ENCODE measurements at places on chromosomes 3 and 15.

DNA sequence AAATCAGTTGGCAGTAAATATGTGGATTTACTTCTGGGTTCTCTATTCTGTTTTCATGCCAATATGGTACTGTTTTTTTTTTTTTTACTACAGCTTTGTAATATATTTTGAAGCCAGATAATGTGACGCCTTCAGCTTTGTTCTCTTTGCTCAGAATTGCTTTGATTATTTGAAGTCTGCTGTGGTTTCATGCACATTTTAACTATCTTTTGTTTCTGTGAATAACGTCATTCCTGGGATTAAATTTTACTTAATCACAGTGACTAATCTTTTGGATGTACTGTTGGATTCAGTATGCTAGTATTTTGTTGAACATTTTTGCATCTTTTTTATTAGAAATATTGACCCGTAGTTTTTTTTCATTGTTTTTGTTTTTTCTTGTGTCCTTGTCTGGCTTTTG lies 576.5 kb downstream of the ZNF385D start:
- DNase-seq: no peak

GRCh38 chr3:31610700-31611275 lies 78.1 kb downstream of the STT3B start:
- DNase-seq: no peak

DNA sequence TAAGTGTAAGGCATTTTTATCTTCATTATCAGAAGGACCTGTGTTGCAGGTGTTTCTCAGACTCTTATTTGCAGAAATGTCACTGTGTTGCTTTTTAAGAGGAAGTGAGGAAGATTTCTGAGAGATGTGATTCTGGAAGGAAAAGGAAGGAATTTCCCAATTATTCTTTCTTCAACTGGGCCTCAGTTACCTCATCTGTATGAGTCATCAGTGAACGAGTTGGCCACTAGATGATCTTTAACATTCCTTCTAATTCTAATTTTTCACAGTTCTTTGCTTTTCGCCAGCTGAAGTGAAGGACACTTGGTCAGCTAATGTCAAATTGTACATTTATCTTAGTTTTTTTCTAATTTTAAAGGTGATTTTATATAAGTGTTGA lies 28.9 kb downstream of the CLEC3B start:
- no peak for DNase-seq

GRCh38 chr3:38655708-38656300 lies 6.3 kb upstream of the SCN5A start:
- DNase-seq: no peak

GRCh38 chr3:32224016-32224516 lies 14.4 kb upstream of the CMTM8 start:
- no peak for DNase-seq

DNA sequence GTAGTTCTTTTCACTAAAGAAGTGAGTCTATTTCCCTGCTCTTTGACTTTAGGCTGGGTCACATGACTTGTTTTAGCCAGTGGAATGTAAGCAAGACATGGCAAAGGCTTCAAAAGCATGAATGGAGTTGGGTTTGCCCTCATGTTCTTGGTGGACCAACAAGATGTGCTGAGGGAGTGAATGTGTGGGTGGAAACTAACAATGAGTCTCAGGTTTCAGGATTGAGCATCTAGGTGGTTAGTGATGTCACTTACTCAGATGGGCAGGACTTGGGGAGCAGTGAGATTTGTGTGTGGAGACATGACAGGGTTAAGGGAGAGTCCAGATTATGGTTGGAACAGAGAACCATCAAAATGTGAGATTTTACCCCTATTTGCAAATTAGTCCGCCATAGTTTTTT lies 181.4 kb upstream of the UBE2E1 start:
- no peak for DNase-seq

DNA sequence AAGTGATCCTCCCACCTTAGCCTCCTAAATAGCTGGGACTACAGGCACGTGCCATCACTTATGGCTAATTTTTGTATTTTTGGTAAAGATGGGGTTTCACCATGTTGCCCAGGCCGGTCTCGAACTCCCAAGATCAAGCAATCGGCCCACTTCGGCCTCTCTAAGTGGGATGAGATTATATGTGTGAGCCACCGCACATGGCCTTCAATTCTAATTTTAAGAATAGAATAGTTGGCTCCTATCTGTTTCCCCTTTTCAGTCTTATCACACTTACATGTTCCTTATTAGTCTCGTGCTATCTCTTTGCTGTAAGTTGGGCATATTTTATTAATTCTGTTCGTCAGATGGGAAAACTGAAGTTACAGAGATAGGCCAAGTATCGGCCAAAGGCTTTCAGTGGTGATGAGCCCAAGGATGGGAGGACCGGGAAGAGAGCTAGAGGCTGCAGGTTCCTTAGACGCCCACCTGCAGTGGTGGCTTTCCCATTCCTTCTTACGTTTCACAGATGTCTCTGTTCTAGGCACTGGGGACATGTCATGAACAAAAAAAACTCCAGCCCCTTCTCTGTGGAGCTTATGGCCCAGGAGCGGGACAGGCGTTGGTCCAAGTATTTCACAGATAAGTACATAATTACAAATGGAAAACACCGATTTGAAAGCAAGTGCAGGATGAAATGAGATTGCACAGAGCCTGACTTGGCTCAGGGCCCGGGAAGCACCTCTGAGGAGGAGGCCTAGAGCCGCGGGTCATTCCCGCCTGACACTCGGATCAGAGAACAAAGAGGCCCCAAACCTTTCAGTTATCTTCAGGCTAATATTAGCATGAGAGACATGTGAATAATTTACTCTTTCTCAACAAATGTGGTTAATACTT lies 91.1 kb upstream of the KLF13 start:
- no peak for DNase-seq

DNA sequence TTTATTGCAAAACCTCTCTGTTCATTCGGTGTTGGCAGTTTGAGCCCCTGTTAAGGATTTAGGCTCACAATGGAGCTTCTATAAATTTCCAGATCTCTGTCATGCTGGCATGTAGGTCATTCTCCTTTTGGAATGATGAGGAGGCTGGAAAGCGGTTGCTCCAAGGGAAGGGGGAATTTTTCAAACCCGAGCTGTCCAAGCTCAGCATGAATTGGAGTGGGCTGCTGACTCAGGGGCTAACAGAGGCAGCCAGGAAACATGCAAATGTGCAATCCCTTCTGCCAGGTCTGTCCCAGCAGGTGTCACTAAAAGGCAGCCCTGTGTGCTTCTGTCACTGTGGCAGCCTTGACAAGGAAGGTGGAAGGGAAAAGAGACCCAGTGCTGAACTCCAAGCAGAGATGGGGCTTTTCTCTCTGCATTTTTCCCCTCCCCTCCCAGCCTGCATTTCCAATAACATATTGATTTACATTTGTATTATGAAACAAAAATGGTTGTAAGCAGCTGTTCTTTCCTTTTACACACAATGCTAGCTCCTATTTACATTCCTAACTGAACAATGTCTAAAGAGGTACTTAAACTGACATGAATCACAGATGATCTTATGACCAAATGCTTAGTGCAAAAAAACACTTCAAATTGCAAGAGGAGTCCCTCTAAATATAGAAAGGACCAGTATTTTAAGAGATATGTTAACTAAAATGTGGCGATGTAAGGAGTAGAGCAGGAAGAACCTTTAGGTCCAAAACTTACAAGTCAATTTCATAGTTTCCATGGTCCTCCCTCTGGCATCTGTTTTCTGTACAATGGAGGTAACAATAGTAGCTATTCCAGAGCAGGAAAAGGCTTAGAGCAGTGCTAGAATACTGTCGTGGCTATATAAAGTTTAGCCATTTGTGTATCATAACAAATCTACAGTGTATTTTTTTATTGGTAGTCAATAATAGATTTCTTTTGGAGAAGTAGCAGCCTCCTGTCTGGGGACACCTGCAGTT lies 84.5 kb upstream of the ATP10A start:
- no peak for DNase-seq

GRCh38 chr3:172258624-172259023 lies 189.6 kb downstream of the GHSR start:
- no peak for DNase-seq

GRCh38 chr15:69341356-69341755 lies 42.6 kb downstream of the PAQR5 start:
- no peak for DNase-seq

DNA sequence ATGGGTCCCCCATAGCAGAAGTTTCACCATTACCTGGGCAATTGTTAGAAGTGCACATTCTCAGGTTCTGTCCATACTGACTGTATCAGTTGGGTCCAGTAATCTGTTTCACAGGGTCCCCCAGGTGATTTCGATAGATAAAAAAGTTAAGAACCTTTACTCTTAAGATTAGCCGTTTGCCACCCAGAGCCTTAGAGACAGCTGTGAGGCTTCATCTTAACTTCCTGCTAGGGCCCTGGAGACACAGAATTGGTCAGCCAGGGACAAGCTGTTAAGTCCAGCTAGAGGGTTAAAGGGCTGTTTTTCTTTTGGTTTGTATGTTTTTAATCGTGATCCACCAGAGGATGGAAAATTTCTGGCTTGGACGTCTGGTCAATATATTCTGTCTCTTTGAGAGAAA lies 6.7 kb downstream of the FAM162A start:
- DNase-seq: no peak
